ENCODE measurements at places on chromosomes 3 and 15.

DNA sequence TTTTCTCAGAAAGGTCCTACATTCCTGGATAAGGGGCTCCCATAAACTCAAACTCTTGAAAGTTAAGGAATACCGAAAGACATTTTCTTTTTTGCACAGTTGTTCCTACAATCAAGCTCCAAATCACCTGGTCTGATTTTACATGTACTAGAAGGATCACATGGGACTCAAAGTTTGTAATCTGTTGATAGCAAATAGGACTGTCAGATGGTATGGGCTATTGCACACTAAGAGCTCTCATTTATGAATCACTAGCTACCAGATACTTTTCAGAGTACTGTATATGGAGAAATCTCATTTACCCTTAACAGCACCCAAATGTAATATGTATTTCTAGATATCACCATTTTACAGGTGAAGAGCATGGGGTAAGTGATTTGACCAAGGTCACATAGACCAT lies 49.5 kb upstream of the CMSS1 start:
- no peak for DNase-seq

GRCh38 chr3:54215521-54215920 lies 93.2 kb downstream of the CACNA2D3 start:
- DNase-seq: no peak

- peak; percentile 58 for DNase-seq
Measured at GRCh38 chr3:180320631-180321030, 281.3 kb upstream of the TTC14 start.

DNA sequence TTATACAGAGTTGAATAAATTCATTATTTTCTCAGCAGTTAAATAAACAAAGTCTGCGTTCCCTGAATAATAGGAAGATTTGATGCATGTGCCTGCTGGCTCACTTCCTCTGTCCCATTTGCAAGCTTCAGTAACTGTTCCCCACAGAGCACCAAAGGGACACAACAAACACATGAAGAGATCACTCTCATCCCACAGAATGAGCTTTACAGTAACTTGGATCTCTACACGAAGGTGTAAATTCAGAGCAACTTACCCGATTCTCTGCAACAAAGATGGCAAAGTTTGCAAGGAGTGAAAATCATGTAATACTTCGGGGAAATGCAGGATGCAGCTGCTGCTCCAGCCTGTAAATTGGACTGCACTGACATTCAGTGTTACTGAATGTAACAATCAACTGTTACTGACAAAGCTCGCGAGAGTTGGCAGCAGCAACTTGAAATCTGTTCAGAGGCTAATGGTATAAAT lies at the start of gene BCHE:
TSS of gene BCHE (minus strand) at position 366 of the 468 bp plus-strand sequence. CDS start 6,390 bp downstream, outside the sequence.
- DNase-seq: peak; percentile 83

DNA sequence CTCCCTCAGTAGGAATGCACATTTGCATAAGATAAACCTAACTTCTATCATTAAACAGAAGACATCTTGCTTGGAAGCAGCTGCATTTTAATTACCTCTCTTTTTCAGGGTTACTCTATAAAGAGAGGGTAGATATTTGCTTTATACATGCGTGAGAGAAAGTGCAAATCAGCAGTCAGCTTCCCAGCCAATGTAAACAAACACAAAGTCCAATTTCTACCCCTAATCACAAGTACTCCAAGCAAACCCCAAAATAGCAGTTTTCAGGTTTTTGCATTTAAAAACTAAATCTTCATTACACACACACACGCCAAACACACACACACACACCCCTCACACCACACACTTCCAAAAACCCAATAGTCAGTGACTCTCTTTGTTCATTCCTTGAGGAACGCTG lies 303.9 kb upstream of the ALCAM start:
- no peak for DNase-seq

DNA sequence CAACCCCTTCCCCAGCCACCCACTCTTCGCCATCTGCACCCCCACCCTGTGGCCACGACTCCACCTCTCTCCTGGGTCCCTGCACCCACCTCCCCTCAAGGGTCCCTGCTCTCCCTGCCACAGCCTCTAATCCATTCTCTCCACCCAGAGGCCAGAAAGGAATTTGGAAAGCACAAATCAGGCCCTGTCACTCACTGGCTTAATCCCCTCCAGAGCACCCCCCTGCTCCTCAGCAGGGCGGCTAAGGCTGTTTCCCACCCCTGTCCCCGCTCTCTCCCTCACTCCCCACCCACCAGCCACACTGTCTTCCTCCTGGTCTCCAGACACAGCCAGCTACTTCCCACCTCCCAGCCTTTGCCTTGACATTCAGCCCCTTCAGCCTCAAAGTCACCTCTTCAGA lies 150.0 kb upstream of the LINGO1 start:
- no peak for DNase-seq

GRCh38 chr3:185282696-185283373 lies 29.0 kb upstream of the EHHADH start:
- peak; percentile 93 for DNase-seq

DNA sequence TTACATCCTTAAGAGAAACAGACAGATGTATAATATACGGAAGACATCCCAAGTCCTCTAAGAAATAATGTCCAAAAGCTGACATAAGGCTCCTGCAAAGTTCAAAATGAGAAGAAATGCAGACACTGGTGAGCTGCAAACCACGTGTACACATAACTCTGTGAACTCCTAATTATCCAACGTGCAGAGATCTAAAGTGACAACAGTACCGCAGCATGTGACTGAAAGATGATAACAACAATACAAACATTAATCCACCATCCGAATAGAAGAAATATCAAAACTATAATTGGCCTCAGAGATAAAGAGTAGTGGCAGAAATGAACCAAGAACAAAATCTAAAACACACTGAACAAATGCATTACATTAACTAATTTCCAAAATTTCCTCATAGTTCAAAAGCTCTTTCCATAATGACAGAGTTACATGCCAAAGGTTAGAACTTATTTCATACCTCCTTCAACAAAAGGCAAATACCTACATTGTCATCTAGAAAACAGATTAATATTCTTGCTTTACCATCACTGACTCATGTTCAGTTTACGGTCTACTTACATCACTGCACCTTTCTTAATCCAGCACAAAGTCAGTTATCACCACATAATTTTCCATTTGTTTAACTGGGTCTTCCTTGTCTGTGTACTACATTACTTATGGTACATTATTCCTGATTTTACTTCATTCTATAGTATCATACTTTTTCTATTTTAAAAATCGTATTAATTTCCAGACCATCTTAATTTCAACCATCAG lies 2.2 kb downstream of the PDCD10 start:
- peak; percentile 9 for DNase-seq

All from fibroblast of upper back skin (primary cell).